Fibroblast of the aortic adventitia (primary cell): ENCODE measurements at places on chromosomes 6 and 20.
A peak's percentile ranks its signal among the peaks of the same experiment; 100 is the strongest.

GRCh38 chr6:130377371-130377770, 11.6 kb downstream of the TMEM200A start:
- no peak for DNase-seq

DNA sequence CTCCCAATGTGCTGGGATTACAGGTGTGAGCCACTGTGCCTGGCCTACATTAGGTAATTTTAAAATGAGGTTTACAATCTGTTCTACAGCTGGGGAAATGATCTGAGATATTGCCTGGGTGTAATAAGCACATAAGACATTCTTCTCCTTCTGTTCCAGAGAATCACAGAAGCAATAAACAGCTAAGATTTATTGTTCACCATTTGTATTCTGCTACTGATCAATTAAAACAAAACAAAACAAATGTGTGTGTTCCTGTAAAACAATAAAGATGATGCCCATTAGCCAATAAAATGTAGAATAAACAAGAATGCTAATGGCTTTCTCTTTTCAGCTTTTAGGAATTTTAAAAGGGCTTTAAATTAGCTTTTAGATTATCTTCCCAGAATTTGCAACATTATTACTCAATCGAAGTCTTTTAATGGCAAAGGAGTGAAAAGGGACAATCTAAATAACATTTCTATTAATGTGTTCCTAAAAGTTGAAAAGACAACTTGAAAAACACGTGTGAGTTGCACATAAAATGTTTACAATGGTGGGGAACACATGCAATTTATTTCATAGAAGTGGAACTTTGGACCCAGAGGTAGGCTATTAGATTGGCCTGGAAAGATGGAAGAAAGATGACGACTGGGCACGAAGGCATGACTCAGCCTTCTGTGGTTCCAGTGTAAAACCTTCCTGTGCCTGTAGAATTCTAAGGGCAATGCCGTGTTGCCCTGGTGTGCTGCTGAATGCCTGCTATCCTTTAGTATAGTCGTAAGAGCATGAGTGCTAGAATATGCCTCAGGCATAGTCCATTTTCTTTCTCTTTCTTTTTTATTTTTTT, 29.0 kb upstream of the DEK start:
- no peak for DNase-seq

GRCh38 chr20:11652128-11652527, 265.6 kb upstream of the BTBD3 start:
- DNase-seq: no peak

GRCh38 chr6:166959911-166960608, 3.7 kb upstream of the RNASET2 start:
- DNase-seq: peak; percentile 24

DNA sequence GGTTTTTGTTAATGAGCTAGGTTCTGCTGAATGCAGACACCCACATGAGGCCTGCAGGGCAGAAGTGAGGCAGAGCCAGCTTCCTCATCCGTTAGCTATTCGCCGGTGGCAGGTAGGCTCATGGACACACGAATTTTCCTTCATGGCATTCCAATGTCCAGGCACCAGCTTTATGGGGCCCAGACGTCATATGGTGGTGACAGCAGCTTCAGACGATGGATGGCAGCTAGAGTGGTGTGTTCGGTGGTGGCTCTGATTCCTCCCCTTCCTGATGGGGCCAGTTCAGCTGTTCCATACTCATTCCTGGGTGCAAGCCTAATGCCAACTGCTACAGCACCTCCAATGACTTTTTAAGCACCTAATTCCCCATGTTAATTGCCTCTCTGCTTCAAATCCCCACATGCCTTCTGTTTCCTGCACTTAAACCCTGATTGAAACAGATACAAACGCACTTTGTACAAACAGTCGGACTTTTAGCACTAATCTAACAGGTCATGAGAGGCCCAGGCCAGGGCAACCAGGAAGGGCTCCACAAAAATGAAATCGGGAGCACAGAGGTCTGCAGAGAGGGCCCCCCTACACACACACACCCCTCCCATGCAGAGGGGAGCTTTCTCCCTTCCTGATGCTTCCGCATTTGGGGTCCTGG, 35.7 kb upstream of the MLN start:
- DNase-seq: no peak

GRCh38 chr6:159104931-159105330, 60.1 kb upstream of the TAGAP start:
- DNase-seq: no peak

GRCh38 chr6:40910260-40910893, 128.6 kb downstream of the UNC5CL start:
- DNase-seq: no peak

- no peak for DNase-seq
These were observed 59.2 kb upstream of the EYA2 start for GRCh38 chr20:46835418-46835817.

- DNase-seq: no peak
These were observed 363.6 kb upstream of the CNR1 start for GRCh38 chr6:88529726-88530125.

- DNase-seq: peak; percentile 70
These were observed 186.9 kb upstream of the UST start for GRCh38 chr6:148559848-148560433.

DNA sequence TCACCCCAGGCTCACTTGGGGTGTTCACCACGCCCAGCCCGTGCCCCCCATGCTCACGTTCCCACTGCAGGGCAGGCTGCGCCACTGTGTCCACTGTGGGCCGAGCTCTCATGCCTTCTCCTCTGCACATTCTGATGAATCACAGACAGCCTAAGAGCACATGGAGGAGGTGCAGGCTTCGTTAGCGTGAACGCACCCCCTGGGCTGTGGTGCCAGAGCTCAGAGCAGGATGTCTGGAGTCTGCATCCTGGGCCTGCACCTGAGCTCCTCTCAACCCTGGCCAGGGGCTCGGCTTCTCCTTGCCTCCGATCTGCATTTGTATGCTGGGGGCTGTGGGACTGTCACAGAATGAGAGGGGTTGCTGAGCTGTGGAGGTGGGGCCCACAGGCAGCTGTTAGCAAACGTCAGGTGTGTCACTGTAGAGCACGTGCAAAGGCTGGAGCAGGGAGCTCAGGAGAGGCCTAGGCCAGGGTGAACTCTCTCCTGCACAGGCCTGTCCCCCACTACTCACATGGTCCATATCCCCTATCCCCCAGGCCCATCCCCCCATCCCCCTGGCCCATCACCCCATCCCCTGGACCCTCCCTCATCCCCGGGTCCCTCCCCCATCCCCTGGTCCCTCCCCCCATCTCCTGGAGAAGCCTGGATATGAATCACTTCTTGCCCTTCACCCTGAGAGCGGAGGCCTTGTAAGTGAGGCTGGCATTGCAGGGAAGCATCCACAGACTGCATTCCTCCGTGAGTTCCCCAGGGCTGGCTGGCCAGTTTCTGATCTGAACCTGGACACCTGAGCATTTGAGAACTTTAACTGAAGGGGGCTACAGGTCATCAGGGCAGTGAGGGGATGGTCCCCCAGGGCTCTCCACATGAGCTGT, 309.5 kb downstream of the TAF4 start:
- DNase-seq: no peak

DNA sequence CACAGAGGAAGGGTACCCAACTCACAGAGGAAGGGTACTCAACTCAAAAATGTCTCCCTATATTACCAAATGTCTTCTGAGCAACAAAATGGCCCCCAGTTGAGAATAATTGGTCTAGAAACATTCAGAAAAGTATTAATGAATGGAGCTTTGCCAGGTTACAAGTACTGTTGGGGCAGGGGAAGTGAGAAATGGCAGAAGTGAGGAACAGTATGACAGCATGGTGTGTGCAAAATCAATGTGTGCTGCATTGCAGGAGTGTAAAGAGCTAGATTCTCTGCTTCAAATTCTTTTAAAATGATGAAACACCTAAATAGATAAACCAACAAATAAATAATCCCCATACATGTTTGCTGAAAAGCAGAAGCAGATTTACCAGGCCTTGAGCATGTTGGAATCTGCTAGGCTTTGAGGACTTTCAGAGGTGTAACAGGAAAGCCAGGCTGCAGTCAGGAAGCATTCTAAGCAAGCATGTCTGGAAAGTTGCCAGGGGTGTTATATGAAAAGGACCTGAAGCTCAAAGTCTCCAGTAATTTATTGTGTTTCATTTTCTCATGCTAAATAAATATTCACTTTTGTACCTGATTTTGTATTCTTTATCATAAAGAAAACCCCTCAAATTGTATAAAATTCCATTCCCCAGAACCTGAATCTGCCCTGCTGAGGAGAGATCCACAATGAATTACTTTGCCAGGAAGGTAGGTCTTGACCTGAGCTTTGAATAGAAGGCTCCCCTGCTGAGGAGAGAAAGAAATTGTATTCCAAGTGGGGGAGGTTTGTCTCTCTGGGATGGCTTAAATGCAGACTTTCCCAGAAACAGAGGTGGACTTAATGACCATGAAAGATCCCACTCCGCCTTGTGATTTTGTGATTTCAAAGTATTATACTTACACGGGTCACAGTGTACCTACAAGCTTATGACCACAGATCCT, 265.0 kb upstream of the MARCKS start:
- DNase-seq: peak; percentile 57

- no peak for DNase-seq
These were observed 128.2 kb upstream of the CDH4 start for GRCh38 chr20:61123751-61124368.

DNA sequence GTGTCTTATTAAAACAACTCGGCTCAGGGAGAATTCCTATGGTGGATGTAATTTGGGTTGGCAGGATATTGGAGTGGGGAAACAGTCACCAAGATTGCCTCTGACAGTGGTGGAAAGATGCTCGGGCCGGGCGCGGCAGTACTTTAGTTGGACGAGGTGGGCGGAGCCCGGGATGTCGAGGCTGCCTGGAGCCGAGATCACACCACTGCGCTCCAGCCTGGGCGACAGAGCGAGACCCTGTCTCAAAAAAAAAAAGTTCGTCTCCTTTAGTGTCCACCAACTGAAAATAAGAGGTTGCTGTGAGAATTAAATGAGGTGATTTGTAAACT, 621 bp downstream of the NOL7 start:
- peak; percentile 49 for DNase-seq

- DNase-seq: no peak
These were observed 959.7 kb downstream of the KIF16B start for GRCh38 chr20:15613530-15613929.

GRCh38 chr6:35512740-35513139, at the start of gene TULP1:
TULP1 (minus strand) TSS chr6:35512896; CDS start chr6:35512858, 38 bp downstream.
- no peak for DNase-seq

- DNase-seq: no peak
These were observed 13.0 kb downstream of the ZNF451 start for GRCh38 chr6:57102976-57103375.

DNA sequence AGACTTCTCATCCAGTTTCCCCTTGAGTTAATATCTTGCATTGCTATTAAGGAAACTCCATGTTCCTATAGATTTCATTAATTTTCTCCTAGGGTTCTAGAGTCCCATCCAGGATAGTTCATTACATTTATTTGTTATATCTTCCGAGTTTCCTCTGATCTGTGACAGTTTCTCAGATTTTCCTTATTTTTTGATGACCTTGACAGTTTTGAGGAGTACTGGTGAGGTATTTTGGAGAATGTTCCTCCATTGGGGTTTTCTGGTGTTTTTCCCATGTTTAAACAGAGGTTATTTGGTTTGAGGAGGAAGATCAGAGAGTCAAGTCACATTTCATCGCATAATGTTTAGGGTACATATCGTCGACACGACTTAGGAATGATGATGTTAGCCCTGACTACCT, 67.7 kb downstream of the LAMP5 start:
- DNase-seq: no peak

GRCh38 chr20:9068233-9068801, 570 bp upstream of the PLCB4 start:
- DNase-seq: no peak

- DNase-seq: peak; percentile 21
These were observed 13.8 kb downstream of the ADA start for GRCh38 chr20:44637522-44638372.

- DNase-seq: no peak
These were observed 26.7 kb downstream of the ADA start for GRCh38 chr20:44624743-44625271.

DNA sequence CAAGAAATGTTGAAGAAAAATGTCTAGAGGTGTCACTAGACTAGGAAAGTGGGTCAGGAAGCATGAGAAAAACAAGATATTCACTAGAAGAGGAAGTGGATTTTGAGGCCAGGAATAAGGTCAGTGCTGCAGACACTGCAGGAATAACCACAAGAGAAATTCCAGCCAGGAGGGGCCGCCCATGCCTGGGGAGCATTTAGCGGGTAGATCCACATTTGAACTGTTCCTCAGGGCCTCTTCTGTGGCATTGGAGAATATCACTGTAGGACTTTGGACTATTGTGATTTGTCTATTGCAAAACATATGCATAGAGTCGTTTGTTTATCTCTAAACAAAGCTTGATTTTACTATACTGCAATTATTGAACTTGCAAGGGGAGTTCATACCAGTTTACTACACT, 49.6 kb upstream of the CCDC28A start:
- DNase-seq: peak; percentile 12

DNA sequence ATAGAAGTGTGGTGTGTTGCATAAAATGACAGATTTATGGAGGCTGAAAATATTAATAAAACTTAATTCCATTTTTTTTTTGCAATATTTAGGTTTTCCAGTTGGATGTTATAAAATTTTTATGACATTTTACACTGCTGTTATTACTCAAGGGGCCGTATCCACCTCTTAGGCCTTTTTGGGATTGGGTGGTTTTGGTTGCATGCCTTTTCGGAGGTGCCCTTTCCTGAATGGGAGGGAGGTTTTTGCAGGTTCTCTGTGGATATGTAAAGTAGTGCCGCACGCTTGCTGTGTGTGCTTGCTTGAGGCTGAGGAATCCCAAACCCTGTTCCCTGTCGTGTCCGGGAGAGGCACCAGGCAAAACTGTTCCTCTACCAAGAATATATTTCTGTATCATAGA, 6.8 kb downstream of the ARID1B start:
- DNase-seq: no peak

DNA sequence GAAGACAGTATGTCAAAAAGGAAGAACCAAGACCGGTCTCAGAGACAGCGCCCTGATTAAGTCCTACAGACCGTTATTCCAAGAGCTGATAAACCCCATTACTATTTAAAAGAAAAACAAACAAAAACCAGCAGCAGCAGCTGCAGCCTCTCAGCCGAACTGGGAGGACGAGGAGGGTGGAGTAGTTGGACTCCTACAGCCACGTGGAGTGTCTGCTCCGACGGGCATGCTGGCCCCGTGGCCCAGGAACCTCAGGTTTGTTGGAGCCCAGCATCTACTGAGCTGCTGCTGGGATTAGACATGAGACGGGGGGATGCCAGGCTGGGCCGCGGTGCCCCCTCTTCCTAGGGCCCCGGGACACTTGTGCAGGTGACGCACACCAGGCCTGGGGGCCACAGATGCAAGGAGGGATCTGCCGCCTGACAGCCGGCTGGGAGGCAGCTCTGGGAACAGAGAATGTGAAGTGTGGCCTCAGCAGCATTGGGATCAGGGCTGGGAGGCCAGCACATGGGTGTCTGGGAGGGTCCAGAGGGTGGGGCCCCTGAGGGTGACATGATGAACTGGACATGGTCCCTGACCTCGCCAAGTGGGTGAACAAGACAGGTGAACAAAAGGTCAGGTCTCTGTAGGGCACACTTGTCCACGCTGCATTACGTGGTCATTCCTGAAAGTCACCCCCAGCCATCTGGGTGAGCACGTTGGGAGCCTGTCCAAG, 2.9 kb upstream of the ZBTB46 start:
- peak; percentile 72 for DNase-seq
